ENCODE measurements at places on chromosomes 1 and 21.

- DNase-seq: no peak
Measured at GRCh38 chr1:212256369-212256768, 28.8 kb upstream of the PPP2R5A start.

DNA sequence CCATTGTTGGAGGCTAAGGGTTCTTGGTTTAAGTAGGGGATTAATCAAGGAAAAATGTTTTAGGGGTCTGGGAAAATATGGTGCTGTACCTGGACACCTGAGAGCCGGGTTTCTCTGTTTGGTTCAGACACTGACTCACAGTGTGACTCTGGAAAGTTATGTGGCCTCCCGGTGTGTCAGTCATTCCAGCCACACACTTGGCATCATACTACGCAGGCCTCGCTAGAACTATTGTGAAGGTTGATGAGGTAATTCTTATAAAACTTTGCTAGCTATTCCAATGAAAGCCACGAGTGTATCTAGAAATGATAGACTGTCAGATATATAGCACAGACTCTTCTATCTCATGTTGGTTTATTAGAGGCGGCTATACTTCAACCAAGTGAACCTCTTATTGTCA, 4.8 kb upstream of the CAMSAP2 start:
- DNase-seq: no peak

DNA sequence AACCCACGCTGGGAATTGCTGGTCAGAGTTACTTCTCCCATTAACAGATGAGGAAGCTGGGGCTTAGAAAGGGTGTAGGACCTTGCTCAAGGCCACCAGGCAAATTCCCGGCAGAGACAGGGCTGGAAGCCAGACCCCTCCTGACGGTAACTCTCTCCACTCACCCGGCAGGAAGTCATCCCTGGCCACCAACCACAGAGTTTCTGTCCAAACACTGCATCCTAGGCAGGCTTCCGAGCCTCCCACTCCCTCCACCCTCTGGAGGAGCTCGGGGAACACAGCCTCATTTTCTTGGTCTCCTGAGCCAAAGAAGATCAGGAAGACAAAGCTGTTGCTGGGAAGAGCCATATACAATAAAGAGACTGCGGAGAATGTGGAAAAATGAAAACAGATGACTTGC, 25.0 kb upstream of the ZNF436 start:
- no peak for DNase-seq

- no peak for DNase-seq
Measured at GRCh38 chr1:155759966-155760630, 71.2 kb downstream of the DAP3 start.

GRCh38 chr1:247060771-247061170, 17.8 kb downstream of the ZNF670 start:
- DNase-seq: no peak

DNA sequence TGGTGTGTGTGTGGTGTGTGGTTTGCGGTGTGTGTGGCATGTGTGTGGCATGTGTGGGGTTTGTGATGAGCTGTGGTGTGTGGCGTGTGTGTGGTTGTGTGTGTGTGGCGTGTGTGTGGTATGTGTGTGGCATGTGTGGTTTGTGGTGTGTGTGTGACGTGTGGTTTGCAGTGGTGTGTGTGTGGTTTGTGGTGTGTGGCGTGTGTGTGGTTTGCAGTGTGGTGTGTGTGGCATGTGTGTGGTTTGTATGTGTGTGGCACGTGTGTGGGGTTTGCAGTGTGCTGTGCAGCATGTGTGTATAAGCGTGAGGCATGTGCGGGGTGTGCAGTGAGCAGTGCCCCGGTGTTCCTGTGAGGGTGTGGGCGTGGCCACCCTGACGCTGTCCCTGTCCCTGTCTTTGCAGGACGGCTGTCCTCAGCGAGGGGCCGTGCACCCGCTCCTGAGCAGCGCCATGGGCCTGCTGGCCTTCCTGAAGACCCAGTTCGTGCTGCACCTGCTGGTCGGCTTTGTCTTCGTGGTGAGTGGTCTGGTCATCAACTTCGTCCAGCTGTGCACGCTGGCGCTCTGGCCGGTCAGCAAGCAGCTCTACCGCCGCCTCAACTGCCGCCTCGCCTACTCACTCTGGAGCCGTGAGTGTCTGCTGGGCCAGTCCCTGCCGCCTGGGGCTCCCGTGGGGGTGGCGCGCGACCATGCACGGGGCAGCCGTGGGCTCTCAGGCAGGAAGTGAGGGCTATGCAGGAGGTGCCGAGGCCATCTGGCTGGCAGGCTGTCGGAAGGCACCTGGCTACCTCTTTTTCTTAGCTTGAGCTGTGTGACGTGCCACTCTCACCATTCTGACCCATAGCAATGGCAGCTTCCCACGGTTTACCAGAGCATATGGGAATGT, 52.6 kb upstream of the TRAPPC10 start:
- DNase-seq: no peak

Measured in NCI-H2107 (cell line).